Choroid plexus epithelial cell (primary cell): ENCODE measurements at places on chromosomes 7 and 10.
A peak's percentile ranks its signal among the peaks of the same experiment; 100 is the strongest.

- DNase-seq: no peak
These were observed 38.2 kb downstream of the CCDC71L start for GRCh38 chr7:106622654-106623314.

- DNase-seq: no peak
These were observed 42.9 kb upstream of the TSPAN13 start for GRCh38 chr7:16710651-16711050.

- no peak for DNase-seq
These were observed 14.8 kb downstream of the TSPAN14 start for GRCh38 chr10:80468806-80469421.

- peak; percentile 41 for DNase-seq
These were observed 144.0 kb downstream of the PLPP4 start for GRCh38 chr10:120600871-120601649.

DNA sequence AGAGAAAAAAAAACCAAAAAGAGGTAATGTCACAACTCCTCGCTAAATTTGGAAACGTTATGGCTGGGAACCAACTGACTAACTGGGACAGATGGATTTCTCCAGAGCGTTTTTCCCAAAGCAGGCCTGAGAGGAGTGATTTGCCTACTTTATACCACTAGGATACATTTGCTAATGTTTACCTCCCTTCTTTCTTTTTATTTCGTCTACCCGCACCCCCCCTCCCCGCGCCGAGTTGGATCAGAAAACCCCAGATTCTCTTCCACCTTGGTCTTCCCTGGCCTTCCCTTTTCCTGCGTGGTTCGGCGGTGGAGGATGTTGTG is 7.2 kb downstream of the CPA2 start:
- DNase-seq: no peak

DNA sequence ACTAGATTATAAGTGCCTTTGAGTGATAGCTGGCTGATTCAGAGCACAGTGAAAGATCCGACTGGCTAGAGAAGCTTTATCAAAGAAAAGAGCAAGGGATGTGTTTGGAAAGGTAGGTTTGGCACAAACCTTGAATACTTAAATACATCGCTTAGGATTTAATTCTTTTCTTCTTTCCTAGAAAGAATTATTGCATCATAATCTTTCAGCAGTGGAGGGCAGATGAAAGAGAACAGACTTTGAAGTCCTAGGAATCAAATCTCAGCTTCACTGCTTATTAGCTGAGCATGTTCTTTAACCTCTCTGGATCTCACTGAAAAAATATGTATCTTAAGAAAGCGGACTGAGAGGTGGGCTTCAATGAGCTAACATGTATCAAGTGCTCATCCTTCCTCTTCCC is 122.8 kb downstream of the ZNF365 start:
- DNase-seq: no peak

GRCh38 chr7:141944811-141945210 is 2.0 kb downstream of the CLEC5A start:
- no peak for DNase-seq

GRCh38 chr7:92769844-92770243 is 66.5 kb downstream of the CDK6 start:
- DNase-seq: no peak
